GM04503 (cell line): ENCODE measurements at places on chromosomes 13 and 19.

DNA sequence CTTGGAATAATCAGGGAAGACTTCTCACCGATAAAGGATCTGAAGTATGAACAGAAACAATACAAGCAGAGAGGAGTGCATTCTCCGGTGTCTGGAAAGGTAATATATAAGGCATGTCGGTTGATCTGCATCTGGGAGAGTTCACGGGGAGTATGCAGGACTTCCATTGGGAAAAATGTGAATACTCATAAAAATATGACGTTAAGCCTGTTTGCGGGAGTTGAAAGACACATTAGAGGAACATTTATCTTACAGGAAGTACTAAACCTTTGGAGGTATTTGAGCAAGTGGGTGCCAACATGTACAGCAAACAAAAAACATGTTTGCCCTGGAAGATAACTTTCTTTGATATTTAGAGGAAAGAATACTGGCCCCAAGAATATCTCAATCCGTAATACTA lies 286.8 kb downstream of the SLITRK6 start:
- DNase-seq, result no peak

GRCh38 chr19:19532806-19533701 lies 4.3 kb downstream of the YJEFN3 start:
- no peak for DNase-seq

- no peak for DNase-seq
Observed at GRCh38 chr19:12828494-12828893, 5.9 kb downstream of the RTBDN start.

- DNase-seq, result no peak
Observed at GRCh38 chr13:21583478-21583877, 20.5 kb downstream of the MICU2 start.

DNA sequence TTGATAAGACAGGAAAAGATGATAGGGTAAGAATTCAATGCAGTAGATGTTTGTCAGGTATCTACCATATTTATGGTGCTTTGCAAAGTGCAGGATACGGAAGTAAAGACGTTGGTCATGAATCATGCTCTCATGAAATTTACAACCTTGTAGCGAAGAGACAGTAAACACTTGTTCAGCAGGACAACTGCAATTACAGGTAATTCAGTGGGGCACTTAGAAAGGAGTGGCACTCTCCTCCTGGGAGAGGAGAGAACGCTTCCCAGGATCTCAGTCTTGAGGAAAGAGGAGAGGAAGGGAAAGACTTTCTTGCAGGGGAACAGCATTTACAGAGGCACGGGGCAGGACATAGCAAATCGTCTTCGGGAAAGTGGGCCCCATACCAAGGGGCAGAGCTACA lies 46.4 kb downstream of the SOX1 start:
- DNase-seq, result no peak

DNA sequence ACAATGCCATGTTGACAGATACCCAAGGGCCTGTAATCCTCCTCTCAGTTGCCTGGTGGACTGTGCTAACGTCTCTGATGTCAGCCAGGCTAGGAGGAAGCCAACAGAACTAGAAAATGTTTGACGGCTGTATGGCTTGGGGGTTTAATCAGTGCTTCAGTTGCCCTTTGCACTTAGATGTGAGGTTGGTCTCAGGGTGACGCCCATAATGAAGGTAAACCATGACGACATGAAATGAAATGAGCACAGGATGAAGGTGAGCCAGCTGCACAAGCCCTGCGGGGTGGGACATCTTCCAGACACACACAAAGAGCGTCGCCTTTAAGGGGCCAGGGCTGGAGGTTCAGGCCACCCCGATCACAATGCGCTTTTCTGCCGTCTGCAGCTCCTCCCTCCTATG lies 127.2 kb downstream of the CRYL1 start:
- no peak for DNase-seq
